HFFc6 (cell line): ENCODE measurements at places on chromosomes 4 and X.

DNA sequence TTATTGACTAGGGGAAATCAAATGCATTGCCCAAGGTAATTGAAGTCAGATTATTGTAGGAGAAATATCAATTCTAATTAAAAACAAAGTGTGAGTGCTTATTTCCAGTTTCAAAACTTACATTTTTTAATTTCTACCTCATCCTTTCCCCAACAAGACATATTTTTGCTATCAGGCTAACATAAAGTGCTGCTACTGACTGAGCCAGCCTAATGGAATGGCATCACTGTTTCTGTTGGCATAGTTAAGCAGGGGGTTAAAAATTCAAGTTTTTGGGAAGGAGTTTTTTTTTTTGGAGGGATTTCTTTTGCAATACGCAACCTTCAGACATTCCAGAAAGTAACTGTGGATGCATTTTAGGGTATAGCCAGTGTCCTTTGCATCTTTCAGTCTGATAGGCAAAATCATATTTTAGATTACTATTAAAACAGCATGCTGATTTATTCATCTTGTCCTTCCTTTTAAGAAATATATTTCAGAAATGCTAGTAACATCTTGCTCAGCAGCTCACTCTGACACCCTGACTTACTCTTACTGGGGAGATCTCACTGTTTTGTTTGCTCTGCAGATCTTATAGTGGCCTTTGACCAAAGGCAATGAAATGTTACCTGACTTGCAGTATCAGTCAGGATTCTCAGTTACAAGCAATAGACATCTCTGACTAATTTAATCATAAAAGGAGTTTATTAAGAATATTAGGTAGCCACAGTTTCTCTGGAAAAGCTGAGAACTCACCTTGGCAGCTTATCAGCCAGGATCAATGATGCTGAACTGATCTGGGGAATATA, 24.4 kb downstream of the GAB1 start:
- no peak for DNase-seq

DNA sequence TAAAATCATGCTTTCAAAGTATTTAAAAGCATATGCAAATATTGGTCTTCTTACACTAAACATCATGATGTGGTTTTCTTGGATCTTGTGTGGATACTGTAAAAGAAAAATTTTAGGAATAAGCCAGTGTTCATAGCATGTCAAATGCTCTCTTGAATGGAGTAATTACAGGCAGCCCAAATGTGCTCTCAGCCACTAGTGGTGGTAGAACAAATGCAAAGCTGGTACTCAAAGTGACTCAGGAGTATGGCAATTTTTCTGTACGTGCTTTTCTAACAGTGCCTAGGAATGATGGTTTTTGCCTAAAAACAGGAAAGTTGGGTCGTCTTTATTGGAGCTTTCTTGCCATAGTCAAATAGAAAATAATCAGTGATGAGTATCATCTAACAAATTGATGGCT, 19.9 kb downstream of the PGRMC2 start:
- DNase-seq, result no peak

GRCh38 chrX:153633048-153633447, 14.0 kb upstream of the DUSP9 start:
- no peak for DNase-seq

DNA sequence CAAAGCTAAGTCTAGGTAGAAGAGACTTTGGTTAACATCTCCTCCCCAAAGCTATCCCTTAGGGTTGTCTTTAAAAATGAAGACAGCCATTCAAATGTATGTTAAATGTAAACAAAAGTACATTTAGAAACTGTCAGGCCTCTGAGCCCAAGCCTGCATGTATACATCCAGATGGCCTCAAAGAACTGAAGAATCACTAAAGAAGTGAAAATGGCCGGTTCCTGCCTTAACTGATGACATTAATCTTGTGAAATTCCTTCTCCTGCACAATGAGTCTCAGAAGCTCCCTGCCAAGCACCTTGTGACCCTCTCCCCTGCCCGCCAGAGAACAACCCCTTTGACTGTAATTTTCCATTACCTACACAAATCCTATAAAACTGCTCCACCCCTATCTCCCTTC, 377.9 kb downstream of the FAM133A start:
- DNase-seq, result no peak
